ENCODE measurements at places on chromosomes 12 and 14.

DNA sequence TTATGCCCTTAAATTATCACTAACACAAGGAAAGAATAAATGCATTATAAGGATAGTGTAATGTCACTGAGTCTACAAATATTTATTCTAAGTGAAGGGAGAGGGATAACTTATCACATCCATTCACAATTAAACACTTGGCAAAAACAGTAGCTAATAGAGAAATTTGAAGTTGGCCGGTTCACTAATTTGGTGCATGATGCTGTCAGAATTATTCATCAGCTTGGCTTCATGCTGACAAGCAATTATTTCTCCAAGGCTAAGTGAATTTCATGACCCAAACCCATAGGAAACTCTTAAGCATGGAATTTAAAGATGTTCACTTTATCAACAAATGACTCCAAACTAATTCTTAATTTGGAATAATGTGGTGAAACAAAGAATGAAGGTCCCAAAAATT is 25.0 kb upstream of the NR1H4 start:
- no peak for DNase-seq

DNA sequence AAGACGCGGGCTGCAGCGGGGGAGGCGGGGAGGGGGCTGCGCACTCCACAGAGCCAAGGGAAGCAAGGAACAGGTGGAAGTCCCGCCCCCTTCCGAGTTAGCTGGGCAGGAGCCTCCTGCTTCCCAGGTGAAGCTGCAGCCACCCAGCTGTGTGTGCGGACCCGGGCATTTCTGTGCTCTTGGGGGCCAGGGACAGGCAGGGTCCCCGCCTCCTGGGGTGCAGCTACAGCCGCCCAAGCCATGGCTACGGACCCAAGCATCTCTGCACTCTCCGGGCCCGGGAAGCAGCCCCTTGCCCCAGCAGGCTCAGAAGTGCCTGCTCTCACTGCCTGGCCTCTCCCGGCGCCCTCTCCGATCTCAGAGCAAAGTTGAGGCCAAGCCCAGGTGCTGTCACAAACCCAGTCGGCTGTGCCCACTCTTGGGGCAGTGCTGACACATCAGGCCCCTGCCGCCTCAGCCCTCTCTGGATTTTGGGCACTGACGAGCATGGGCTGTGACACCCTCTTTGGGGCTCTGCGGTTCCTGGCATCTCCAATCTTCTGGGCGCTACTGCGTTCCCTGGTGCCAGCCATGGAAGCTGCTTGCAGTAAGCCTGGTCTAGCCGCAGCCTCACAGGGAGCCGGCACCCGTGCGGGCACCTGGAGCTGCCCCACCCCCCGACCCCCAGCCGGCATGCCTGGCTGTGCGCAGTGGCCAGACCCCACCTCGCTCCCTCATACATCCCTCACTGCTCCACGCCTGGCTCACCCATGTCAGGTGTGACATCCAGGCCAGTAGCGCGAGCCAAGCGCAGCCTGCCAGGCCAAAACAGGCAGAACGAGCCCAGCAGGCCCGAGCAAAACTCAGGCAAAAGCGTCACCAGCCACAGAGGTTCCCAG is 8.5 kb upstream of the MGAT4C start:
- no peak for DNase-seq

GRCh38 chr12:120199025-120199424 is 1.9 kb downstream of the RPLP0 start:
- DNase-seq, result no peak

DNA sequence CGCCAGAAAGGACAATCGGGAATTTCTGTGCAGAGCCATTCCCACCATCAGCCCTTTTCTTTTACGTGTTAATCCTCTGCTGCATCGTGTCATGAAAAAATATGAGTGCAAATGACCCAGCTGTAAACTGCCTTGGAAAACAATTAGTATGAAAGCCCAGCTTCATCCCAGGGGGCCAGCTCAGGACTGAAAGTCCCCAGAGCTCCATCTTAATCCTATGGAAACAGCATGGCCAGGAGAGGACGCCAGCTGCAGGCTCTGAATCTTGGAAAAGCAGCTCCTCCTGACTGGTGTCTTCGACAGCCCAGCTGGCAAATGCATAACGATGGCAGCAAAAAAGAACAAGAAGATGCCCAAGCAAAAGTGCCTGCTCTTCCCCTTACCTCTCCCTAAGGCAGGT is 191.5 kb downstream of the NTF3 start:
- DNase-seq, result no peak

GRCh38 chr12:15684896-15685658 is 104.1 kb downstream of the EPS8 start:
- no peak for DNase-seq

- DNase-seq, result no peak
Observed at GRCh38 chr14:102951034-102951433, 28.6 kb downstream of the AMN start.

- DNase-seq, result no peak
Observed at GRCh38 chr14:101761881-101762529, 496 bp downstream of the PPP2R5C start.

DNA sequence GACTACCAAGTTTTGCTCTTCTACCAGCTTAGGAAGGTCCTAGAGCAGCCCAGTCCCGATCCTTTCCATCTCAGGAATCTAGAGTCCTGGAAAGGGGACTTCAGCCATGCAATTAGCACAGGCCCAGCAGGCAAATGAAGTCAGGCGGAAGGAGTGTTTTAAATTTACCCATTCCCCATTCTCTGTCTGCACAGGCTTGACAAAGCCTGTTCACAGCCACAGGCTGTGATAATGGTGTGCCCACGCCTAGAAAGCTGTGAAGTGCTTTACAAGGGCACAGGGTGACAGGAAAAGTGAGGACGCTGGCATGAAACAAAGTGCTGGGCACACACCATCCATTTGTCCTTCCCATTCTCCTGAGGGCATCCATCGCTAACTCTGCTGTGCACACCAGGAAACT is 79.0 kb downstream of the PITPNM2 start:
- no peak for DNase-seq

- DNase-seq, result peak; percentile 61
Observed at GRCh38 chr12:68521321-68521839, 89.3 kb upstream of the RAP1B start.
